ENCODE measurements at places on chromosomes 7 and 10.

DNA sequence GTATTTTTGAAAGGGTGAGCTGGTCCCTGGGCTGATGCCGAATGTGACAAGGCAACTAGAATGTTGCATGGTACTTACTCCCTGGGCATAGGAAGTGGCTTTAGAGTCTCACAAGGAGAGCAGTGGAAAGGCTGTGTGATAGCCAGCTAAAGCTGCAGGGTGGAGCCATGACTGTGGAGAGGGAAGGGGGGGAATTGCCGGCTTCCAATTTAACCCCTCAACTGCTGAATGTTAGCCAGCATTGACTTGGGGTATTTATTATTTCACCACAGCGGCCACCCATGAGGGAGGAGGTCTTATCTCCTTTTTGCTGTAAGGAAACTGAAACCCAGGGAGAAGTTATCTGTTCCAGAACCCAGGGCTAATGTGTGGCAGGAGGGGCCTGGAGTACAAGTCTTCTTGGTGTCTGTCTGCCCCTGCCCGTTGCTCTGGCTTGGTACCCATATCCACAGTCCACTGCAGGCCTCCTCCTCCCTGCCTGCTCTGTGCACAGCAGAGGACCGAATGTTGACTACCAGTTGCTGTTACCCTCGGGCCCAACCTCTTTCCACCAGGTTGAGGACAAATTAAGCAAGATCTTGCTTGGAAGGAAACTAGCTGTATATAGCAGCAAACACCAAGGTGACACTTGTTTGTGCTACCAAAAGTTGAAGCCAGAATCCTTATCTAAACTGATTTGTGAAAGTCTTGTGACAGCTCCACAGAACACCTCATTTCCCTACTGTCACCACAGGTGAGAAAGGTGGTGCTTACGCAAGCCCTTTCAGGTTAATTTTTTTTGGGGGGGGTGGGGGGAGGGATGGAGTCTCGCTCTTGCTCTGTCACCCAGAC lies 37.6 kb downstream of the WBP1L start:
- no peak for DNase-seq

DNA sequence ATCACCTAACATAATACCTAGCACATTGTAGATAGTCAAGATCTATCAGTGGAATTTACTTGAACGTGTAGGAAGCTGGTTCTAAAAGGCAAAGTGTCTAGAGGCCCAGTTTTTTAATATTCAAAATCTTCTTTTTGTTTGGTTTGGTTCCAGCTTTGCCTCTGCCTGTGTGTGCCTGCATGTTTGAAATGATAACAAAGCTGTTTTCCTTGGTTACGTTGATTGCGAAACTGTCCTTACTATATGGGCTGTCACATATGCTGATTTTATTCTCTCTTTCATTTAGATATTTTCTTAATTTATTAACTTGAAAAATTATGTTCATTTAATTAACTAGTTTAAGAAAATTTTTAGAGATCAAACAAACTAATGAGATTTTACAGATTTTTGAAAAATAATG lies 237.3 kb downstream of the SEMA3A start:
- DNase-seq = no peak

DNA sequence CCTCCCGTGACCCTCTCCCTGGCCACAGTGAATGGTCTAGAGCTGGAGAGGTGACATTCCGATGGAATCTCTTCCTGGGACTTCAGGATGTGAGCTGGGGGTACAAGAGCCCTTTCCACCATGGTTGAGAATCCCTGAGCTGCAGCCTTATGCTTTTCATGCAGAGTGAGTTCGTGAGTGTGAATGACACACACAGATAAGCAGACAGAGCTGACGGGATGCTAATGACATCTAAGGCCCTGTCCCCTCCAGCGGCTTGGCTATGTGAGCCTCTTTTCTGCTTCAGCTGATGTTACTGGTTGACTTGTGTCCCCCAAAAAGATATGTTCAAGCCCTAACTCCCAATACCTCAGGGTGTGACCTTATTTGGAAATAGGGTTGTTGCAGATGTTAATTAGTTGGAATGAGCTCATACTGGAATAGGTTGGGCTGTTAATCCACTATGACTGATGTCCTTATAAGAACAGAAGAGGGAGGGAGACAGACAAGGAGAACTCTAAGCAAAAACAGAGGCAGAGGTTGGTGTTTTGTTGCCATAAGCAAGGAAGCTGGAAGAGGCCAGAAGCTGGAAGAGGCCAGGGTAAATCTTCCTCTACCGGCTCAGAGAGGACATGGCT lies 111.1 kb upstream of the AFAP1L2 start:
- no peak for DNase-seq

- no peak for DNase-seq
Observed at GRCh38 chr7:94368371-94368791, 26.3 kb upstream of the COL1A2 start.

DNA sequence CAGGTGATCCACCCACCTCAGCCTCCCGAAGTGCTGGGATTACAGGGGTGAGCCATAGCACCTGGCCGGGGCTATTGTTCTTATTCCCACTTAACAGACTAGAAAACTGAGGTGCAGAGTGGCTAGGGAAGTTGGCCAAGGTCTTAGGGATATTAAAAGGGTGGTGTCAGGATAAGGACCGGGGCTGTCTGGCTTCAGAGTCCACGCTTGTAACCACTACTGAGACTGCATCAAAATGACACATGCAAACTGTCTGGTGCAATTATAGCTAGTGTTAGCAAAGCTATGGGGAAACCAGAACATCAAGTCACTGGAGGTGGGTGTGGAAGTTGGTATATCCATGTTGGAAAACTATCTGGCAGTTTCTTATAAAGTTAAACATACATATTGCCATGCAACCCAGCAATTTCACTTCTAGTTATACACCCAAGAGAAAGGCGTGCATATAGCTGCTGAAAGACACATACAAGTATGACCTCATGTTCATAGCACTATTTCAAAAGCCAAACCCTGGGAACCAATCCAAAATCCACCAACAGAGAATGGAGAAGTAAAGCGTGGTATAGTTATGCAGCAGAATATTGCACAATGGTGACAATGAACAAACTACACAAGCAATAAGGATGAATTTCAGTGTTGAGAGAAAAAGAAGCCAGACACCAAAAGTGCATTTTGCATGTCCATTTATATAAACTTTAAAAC lies 33.9 kb upstream of the EEPD1 start:
- no peak for DNase-seq

- no peak for DNase-seq
Observed at GRCh38 chr7:11706666-11707605, 125.1 kb downstream of the THSD7A start.

DNA sequence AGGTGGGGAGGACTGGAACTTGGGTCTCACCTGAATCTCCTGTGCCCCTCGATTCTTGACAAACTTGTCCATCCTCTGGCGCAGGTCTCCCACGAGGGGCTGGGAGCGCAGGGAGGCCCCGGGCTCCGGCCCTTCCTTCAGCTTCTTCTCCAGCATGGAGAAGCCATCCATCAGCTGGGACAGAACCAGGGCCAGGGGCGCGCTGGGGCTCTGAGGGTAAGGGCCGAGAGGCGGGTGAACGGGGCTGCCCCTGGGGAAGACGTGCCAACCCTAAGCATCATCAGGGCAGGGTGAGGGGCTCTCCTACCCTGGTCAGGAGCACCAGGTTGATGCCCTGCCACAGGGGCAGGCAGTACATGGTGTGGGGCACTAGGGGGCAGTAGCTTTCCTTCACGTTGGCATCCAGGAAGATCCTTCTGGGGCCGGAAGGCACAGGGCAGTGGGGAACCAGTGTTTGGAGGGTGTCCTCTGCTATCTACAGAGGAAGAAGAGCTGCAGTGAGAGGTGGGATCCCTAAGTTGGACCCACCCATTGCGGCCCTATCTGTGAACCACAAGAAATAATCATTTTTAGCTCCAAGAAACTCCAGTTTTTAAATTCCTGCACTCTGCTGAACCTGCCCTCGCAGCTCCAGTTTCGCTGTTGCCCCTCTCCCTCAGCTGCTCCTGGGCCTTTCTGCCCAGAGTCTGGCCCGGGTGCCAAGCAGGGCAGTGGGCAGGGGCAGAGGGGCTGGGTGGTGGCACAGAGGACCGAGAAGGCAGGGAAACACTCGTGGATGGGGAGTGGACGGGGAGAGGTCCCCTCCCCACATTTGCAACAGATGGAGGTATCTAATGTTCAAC lies 10.8 kb upstream of the PYROXD2 start:
- no peak for DNase-seq

- DNase-seq = no peak
Observed at GRCh38 chr7:19294619-19295018, 149.4 kb upstream of the FERD3L start.

GRCh38 chr7:133358708-133359107 lies 105.8 kb downstream of the EXOC4 start:
- no peak for DNase-seq

DNA sequence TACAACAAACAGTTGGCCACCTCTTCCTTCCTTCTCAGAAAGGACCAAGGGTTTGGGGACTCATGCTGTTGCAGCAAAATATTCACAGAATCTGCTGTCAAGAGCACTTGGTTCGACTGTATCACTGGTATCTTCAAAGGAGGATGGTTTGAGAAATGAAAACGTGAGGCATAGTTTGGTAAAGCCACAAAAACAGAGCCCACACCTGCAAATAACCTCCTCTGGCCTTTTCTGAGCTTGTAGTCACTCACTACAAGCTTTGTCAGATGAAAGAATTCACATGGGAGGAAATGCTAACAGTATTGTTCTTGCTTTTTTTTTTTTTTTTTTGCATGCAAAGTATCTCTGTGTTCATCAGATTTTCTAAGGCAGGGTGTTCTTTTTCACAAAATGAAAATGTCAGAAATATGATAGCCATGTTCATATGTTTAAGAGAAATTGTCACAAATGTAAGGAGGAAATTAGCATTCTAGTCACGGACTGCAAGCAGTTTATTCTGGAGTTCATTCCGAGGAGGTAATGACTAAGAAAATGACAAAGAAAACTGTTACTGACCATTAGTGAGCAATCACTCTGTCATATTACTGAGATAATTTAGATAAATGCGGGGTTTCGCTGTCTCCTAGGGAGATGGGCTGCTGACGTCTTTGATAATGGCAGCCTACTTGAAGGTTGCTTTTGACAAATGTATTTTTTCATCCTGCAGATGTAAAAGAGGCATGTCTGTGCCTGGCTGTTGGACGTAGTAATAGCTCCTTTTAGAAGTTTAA lies 117.8 kb upstream of the MYO3A start:
- DNase-seq = no peak

- DNase-seq = no peak
Observed at GRCh38 chr7:30838008-30838407, 66.8 kb downstream of the MINDY4 start.

- no peak for DNase-seq
Observed at GRCh38 chr10:71260622-71261325, 48.4 kb downstream of the UNC5B start.

- no peak for DNase-seq
Observed at GRCh38 chr10:95403700-95404461, 113.1 kb upstream of the PDLIM1 start.

DNA sequence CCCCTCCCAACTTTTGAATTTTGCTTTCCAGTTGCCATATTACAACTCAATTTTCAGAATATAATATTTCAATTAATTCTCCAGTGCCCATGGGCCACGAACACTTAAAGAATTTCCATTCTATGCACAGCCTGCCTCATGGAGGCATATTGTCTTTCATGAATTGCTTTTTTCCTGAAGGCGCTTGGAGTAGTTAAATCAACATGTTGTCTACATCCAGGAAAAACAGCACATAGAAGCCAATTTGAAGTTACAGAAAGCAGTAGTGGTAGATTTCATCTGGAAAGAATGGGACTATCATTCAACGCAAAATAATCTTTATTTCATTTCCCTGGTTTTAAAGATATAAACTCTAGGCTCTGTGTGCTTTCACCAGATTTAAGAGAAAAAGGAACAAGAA lies 106.0 kb downstream of the NRP1 start:
- DNase-seq = no peak

DNA sequence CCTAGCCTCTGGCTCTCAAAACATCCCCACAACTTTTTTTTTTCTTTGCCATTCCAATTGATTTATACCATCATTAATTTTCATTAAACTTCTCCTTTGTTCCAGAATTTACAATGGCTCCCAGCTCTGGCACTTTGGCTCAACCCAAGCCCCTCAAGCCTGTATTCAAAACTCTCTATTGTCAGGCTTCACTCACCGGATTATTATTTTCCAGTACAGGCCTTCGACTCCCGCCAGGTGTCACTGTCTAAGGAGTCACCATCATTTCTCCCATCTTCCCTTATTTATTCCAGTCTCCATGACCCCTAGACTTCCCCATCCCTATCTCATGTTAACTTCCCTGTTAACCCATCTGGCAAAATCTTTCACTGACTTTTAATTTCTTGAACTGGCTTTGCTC lies 67.8 kb downstream of the HIPK2 start:
- no peak for DNase-seq

- no peak for DNase-seq
Observed at GRCh38 chr10:46524472-46525176, 31.8 kb downstream of the GPRIN2 start.

DNA sequence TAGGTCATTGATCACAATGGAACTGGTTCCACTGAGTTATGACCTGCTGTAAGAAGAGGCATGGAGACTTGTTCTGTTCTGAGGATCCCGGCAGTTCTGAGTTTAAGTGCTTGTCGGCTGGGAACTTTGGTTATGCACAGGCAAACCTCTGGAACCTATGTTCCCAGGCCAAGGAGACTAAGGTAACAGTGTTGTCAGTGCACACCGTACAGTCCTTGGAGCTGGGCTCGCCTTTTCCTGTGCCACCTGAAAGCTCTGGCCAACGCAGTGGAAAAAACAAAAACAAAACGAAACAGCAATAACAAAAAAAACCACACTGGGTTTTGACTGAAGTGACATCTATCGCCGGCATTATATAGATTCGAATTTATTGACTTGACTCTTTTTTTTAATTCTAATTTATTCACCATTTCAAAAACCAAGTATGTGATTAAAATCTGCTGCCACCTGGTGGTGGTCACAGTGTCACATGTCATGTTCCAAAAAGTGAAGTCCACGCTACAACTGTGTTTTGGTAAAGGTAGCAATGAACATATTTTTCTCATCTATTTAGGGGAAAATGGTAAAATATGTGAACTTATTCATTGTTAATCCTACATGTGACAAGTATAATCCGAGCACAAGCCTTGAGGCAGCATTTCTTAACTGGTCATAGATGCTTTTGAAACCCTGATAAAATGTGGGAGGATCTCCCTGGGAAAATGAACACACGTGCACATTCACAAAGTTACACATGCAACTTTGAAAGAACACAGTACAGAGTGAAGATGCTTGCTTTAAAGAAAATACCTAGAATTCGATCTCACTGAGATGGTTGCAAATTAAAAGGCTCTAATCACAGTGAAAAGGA lies 113.8 kb upstream of the PPP2R2D start:
- no peak for DNase-seq

DNA sequence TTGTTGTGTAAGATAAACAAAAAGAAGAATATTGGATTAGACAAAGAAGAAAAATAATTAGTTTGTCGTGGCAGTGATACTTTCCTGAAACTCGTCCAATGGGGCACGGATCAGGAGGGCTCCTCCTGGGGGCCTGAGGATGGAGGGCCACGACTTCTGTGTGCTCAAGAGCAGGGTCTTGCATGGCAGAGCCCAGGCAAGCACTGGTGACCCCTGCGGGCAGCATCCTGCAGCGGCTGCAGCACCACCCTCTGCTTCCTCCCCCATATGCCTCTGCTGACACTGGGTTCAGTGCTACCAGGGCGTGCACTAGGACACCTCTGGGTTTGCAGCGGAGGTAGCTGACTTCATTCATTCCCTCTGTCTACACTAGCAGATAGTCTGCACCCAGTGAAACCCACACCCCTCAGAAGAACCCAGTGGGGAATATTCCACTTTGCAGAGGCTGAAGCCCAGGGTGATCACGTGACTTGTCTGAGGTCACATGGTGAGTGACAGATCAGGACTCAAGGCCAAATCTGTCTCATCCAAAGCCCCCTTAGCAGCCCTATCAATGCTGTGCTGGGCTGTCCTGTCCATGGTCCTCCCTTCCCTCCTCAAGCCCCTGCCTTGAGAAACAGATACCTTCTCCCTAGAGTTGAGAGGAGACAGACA lies 375.5 kb downstream of the TCERG1L start:
- no peak for DNase-seq

Data from stimulated activated CD8-positive, alpha-beta memory T cell treated with anti-CD3 and anti-CD28 coated beads, Interleukin-2, amount 100 ng/mL, for 1 hour (primary cell).